ENCODE measurements at places on chromosomes 6 and 20.

DNA sequence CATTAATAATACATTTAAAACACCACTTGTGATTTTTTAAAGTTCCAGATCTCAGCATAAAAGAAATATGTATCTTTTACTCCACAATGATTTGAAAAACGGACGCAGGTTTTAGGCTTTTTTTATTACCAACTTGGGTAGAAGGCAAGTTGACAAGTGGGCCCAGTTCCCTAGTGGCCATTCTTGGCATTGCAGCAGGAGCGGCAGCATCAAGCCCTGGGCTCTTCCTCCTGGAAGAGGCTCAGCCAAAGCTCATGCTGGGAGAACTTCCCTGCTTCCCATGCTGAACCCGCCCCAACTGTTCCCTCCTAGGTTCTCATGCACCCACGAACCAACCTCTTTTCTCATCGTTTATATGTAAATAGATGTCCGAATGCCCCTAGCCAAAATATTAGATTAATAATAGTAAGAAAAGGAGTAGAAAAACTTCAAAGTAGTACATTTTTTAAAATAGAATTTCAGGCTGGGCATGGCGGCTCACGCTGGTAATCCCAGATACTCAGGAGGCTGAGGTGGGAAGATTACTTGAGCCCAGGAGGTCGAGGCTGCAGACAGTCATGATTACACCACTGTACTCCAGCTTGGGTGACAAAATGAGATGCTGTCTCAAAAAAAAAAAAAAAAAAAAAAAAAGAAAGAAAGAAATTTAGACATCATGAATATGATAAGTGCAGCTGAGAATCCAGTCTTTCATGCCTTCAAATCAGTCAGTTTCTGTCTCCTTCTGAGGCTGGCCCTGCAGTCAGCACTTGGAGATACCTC is 18.2 kb upstream of the MYB start:
- peak; percentile 63 for DNase-seq

DNA sequence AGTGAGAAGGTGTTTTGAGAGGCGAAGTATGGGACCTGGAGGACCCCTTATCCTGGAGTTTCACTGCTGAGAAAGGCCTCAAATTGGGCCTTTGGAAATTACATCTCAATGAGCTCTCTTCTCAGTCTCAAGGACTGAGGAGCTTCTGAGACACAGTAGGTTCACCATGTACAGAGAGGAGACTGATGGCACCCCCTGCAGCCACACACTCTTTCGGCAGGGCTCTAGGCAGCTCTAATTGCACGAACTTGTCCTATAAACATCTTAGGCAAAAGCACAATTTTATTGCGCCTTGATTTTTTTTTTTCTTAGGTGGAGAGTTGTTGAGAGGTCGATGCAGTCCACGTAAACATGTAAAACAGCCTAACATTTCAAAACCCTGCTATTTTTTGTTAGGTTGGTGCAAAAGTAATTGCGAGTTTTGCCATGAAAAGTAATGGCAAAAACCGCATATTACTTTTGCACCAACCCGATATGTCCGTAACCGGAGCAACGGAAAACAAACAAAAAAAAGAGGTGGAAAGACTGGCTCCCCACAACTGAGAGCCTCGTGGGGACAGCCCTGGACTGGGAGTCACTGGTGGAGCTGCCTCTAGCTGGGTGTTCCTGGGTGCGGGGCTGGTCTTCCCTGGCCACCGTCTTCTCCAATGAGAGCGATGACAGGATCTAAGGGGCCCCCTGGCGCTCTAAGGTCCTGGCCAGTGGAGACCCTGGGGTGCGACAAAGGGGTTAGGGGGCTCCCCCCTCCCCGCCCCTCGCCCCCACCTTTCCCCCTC is 84.0 kb upstream of the EYA2 start:
- no peak for DNase-seq

DNA sequence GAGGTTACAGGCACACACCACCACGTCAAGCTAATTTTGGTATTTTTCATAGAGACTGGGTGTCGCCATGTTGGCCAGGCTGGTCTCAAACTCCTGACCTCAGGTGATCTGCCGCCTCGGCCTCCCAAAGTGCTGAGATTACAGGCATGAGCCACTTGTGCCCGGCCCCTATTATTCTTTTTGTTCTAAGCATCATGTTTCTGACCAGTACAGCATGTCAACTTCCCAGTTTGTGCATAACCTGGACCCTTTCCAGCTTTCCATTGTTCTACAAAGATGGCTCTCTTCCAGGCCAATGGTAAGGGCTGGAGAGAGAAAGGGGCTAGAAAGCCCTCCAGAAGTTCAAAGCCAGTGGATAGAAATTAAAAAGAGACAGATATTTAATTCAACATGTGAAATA is 91.3 kb upstream of the TNFAIP3 start:
- DNase-seq = peak; percentile 87

DNA sequence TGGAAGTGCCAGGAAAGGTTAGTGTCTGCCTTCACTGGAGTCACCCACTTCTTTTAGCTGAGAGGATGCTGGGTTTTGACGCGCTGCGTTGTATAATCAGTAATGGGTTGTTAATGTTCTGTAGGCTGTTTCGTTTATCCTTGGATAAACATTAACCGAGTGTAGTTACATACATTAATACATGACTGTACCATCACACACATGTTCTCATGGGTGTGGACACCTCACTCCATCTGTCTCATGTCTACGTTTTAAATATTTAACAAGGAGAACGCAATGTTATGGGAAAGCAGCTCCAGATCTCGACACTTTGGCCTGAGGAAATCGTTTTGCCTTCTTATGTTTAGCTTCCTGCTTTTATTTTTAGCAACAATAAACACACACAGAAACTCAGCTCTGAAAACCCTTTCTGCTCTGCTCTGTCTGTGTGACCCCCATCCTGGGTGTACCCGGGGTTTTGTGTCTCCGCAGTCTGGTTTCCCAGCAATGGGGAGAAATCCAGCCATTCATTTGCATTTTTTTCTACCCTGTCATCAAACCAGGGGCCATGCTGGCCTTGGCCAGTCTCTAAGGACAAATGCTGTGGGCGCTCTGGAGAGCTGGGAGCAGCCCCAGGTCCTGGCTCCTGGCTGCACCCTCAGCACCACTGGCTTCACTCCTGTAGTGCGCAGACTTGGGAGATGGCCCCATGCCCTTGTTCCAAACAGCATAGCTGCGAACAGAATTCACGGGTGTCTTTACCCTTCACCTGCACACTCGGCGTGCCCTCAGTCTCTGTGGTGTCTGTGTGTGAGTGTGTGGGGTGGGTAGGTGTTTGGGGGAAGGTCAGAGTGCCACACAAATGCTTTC is 110.8 kb downstream of the ERMARD start:
- DNase-seq = no peak

- DNase-seq = no peak
Observed at GRCh38 chr6:140202964-140203515, 828.6 kb upstream of the CITED2 start.

DNA sequence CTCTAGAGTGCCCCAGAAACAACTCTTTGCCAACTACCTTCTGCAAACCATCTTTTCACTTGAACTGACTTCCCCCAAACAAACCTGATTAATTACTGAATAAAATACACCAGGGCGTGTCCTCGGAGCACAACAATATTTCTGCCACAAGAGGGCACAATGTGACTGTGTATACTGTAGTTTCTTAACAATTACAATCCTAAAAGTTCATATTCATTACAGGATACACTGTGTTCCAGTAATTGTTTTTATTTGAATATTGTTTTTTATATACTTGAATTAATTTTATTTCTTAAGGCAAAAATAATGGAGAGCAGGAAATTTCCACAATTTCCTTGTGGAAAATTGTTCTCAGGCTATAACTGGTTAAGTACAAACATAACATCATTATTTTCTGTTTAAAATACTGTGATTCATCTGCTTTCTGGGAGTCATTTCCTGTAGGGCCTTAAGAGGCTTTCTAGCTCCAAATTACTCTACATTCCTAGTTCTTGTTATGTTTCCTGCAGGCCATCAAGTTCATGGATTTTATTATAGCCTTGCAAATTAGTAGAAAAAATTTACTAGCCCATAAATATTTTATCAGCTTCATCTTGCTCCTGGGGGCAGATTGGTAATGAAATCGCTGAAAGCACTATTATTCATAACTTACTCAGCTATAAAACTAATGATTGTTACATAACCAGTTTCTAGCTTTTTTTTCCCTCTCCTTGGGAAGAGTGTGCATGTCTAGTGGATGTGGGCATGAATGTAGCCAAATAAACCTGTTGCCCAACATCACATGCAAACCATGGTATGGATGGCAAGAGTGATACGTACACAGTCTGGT is 51.9 kb upstream of the SLC22A16 start:
- peak; percentile 82 for DNase-seq

DNA sequence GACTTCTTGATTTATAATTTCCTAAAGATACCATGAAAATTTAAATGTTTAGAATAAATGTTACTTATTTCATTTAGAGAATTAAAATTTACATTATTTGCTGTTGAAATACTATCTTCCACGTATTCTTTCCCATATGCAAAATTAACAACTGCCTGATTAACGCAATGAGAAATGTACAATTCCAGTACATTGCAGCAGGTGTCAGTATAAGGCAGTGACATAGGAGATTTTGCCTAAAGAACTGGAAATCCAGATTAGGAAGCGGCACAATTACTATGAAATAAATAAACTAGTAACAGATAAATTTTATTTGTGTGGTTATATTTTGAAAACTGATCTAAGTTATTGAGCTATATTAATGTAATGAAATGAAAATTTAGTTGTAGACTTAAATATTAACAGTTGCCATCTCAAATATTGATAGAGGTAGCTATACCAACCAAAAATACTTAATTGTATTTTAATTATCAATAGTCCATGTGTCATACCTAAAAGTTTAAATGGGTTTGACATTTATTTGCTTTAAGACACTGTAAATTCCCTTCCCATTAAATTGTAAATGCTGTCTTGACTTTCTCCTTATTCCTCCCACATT is 300.2 kb downstream of the UTRN start:
- DNase-seq = peak; percentile 67

DNA sequence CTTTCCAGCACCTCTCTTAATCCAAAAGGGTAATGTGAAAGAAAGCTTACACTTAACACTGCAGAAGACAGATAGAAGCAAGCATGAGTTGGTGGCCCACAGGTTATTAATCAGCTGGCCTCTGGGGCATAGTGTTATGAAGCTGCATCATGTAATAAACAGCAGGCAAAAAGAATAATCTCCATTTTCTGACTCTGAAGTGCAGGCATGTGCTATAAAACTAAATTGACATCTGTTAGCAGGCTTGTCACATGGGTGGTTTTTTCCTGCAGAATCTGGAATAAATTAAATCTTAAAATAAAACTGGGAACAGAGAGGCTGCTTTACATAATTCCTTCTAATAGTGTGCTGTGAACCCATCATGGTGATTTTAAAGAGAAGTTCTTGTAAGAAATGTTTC is 73.3 kb downstream of the METTL24 start:
- DNase-seq = no peak

DNA sequence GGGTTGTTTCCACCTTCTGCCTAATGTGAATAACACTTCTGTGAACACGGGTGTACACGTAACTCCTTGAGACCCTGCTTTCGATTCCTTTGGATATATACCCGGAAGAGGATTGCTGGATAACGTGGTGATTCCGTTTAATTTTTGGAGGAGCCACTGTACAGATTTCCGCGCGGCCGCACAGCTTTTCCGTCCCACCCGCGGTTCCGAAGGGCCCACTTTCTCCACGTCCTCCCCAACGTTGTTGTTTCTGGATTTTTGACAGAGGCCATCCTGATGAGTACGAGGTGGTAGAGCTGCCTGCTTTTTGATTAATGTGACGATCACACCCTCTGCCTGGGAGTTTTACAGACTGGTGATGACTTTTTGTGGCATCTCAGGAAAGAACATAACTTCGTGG is 114.0 kb downstream of the MYLK4 start:
- no peak for DNase-seq

GRCh38 chr6:156977527-156978291 is 200.5 kb downstream of the ARID1B start:
- peak; percentile 62 for DNase-seq
